Central memory CD8-positive, alpha-beta T cell (primary cell): ENCODE measurements at places on chromosomes 1 and 21.

GRCh38 chr1:93842750-93843500, 36.1 kb downstream of the DNTTIP2 start:
- no peak for DNase-seq
- H3K4me3 ChIP-seq, result no peak overlapping the region
- H3K36me3 ChIP-seq, result peaks cover 26% of the 10 kb centered on the region
- H3K27me3 ChIP-seq, result peaks cover 9% of the 10 kb centered on the region

DNA sequence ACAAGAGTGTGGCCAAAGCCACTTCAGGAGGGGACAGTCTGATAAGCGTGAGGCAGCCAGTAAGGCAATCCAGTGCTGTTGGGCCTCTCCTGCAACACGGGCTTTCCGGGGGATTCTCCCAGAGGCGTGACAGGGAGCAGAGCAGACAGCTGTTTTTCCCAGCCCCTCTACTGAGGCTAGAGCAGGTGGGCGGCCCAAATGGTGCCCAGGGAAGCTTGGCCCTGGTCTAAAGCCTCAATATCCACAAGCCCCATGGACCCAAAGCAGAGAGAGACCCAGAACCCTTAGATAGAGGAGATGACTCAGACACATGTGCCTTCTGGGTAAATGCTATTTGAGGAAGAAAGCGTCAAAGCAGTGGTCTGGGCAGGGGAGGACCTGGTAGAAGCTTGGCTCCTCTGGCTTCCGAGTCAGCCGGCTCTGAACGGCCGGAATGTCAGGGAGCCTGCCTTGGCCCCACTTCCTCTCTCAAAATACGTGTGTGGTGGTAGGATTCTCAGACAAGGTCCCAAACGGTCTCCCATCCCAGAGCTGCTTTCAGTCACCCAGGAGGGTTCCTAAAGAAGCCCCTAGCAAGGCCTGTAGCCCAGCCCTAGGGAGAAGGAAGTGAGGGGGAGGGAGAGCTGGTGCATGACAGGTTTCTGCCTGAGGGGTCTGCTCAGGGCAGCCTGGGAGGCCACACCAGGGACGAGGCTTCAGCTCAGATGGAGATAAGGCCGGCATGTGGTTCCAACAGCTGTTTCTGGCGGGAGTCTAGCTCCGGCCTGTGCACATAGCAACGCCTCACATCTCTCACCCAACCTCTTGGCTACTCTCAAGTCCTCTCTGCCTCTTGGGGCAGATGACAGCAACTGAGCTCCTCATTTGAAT, 28.8 kb downstream of the PIK3C2B start:
- H3K27me3 ChIP-seq, result no peaks in the 10 kb centered on the region
- DNase-seq, result no peak
- peak overlapping the region; percentile 6 for H3K27ac ChIP-seq
- H3K4me3 ChIP-seq, result no peak overlapping the region
- H3K4me1 ChIP-seq, result peaks cover 35% of the 10 kb centered on the region
- H3K36me3 ChIP-seq, result peaks cover 5% of the 10 kb centered on the region

DNA sequence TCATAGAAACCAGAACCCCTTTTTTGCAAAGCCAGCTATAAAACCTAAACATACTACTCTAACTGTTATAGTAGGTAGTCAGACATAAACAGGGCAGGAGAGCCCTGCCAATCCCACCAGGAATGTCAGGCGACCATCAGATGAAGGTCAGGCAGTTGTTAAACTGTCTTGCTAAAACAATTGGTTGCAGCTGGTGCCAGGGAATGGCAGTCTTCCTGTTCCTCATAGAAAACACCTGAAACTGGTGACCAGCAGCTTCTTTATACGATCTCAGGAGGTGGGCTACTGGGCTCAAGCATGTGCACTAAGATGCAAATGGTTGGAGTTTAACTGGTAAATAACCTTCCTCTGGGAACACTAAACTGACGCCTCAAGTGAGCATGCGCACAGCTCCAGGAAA, 224.1 kb downstream of the COL11A1 start:
- no peaks in the 10 kb centered on the region for H3K27me3 ChIP-seq
- no peak overlapping the region for H3K4me3 ChIP-seq
- no peak overlapping the region for H3K27ac ChIP-seq
- no peaks in the 10 kb centered on the region for H3K36me3 ChIP-seq
- no peaks in the 10 kb centered on the region for H3K4me1 ChIP-seq
- DNase-seq, result no peak

- no peaks in the 10 kb centered on the region for H3K4me1 ChIP-seq
- no peak overlapping the region for H3K4me3 ChIP-seq
- H3K36me3 ChIP-seq, result no peaks in the 10 kb centered on the region
- no peak for DNase-seq
Observed at GRCh38 chr1:7482772-7483495, 288.2 kb upstream of the VAMP3 start.

DNA sequence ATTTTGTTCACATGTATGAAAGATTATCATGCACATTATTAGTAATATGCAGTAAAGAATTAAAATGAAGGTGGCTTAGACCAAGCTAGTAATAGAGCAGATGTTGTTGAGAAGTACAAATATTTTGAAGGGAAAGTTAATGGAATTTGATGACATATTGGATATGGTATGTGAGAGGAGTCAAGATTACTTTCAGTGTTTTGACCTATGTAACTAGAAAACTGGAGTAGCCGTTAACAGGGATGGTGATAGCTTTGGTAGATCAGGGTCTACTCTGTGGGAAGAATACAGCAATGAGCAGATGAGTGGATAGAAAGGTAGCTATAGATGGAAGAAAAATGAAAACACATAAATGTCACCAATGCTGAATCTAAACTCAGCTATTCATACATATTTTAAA, 163.2 kb upstream of the LRRC7 start:
- no peaks in the 10 kb centered on the region for H3K4me1 ChIP-seq
- no peak overlapping the region for H3K27ac ChIP-seq
- H3K27me3 ChIP-seq, result no peaks in the 10 kb centered on the region
- no peak for DNase-seq

- H3K4me1 ChIP-seq, result peaks cover 15% of the 10 kb centered on the region
- no peak overlapping the region for H3K4me3 ChIP-seq
- H3K36me3 ChIP-seq, result peaks cover 3% of the 10 kb centered on the region
- no peaks in the 10 kb centered on the region for H3K27me3 ChIP-seq
- no peak overlapping the region for H3K27ac ChIP-seq
Observed at GRCh38 chr1:51716746-51717145, 99.9 kb downstream of the OSBPL9 start.

DNA sequence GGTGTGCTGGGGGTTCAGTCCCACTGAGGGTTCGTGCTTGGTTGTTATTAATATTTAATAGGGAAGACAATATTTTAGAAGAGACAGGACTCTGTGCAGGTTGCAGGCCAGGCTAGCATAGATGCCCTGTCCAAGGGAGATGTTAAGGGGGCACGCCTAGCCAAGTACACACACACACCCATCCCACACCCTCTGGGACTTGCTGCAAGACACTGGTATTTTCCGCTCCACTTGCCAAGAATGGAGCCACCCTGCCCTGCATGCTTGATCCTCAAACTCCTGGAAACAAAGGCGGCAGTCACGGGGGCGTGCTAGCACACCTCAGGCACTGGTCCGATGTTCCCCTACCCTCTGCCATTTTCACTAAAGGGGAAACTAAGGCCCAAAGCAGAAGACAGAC, 99.1 kb downstream of the MRPL37 start:
- H3K4me3 ChIP-seq, result no peak overlapping the region
- peaks cover 5% of the 10 kb centered on the region for H3K36me3 ChIP-seq
- no peak for DNase-seq

DNA sequence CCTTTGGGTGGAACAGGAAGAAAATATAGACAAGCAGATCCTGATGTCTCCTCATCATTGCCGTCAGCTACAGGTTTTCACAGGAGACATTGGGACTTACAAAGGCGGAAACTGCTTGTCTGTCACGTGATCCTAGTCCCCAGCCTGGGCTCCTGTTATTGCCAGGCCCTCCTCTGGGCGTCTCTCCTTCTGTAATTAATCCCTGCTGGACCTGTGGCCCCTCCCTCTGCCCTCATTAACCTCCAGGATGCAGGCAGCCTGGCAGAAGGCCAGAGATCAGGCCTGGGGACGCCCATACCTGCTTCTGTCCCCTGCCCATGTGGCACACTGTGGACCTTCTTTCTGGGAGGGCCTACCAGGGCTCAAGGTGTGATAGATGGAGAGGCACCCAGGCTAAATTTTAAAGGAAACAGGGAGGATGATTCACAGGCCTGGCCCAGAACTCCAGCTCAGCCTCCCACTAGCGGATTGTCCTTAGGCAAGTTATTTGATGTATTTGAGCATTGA, 2.4 kb downstream of the S100A5 start:
- peaks cover 25% of the 10 kb centered on the region for H3K36me3 ChIP-seq
- H3K27me3 ChIP-seq, result no peaks in the 10 kb centered on the region
- peaks cover 73% of the 10 kb centered on the region for H3K4me1 ChIP-seq
- no peak overlapping the region for H3K27ac ChIP-seq
- no peak for DNase-seq

DNA sequence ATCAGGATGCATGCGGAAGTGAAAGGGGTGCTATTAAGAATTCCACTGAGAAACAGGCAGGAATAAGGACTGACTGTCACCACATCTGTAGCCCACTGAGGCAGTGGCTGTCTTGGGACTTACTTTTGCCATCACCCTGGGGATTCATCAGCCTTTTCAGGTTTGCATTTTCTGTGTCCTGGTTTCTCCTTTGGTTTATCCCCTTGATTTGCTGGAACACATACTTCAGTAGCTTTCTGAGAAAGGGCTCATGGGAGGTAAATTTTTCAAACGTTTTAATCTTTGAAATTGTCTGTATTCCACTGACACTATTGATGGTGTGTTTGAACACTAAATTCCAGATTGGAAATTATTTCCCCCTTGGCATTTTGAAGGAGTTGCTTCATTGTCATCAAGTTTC, 80.2 kb upstream of the ACTRT2 start:
- no peaks in the 10 kb centered on the region for H3K4me1 ChIP-seq
- DNase-seq, result no peak
- no peaks in the 10 kb centered on the region for H3K36me3 ChIP-seq
- peaks cover 9% of the 10 kb centered on the region for H3K27me3 ChIP-seq
- H3K4me3 ChIP-seq, result no peak overlapping the region
- no peak overlapping the region for H3K27ac ChIP-seq

- no peak overlapping the region for H3K27ac ChIP-seq
- H3K4me3 ChIP-seq, result no peak overlapping the region
- H3K27me3 ChIP-seq, result peaks cover 35% of the 10 kb centered on the region
- DNase-seq, result no peak
- H3K36me3 ChIP-seq, result no peaks in the 10 kb centered on the region
Observed at GRCh38 chr1:204318324-204318723, 41.4 kb downstream of the PLEKHA6 start.
